Activated CD8-positive, alpha-beta T cell treated with anti-CD3 and anti-CD28 coated beads for 36 hours (primary cell): ENCODE measurements at places on chromosomes 5 and 9.

DNA sequence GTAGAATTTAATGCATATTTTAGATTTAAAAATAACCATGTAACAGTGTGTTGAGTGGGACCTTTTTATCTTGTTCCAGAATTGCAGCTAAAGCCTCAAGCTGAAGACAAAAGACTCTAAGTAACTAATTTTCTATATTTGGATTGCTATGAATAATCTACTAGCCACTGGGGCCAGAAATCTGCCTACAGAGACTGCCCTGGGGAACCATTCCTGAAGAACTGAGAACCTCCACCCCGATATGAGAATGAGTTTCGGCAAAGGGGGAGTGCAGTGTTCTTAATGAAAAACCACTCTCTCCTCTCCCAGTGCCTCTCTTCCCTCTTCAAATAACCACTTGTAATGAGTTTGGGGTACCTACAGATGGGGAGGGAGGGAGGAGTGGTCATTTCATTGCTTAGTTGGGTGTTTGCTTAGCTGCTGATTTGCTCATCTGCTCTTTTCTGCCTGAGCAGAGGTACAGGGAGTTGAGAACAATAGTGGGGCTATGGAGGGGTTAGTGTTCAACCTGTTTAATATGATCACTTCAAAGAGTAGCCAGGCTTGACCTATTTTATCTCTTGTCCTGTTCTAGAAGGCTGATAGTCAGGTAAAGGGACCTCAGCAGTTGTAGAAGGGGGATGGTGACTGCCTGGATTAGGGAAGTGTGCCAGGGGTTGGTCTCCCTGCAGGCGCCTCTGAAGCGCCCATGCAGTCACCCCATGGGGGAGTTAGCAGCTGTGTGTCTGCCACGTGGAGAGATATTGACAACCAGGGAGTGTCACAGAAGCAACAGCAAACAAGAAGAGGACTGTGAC, 47.7 kb downstream of the ATG10 start:
- DNase-seq, result no peak

DNA sequence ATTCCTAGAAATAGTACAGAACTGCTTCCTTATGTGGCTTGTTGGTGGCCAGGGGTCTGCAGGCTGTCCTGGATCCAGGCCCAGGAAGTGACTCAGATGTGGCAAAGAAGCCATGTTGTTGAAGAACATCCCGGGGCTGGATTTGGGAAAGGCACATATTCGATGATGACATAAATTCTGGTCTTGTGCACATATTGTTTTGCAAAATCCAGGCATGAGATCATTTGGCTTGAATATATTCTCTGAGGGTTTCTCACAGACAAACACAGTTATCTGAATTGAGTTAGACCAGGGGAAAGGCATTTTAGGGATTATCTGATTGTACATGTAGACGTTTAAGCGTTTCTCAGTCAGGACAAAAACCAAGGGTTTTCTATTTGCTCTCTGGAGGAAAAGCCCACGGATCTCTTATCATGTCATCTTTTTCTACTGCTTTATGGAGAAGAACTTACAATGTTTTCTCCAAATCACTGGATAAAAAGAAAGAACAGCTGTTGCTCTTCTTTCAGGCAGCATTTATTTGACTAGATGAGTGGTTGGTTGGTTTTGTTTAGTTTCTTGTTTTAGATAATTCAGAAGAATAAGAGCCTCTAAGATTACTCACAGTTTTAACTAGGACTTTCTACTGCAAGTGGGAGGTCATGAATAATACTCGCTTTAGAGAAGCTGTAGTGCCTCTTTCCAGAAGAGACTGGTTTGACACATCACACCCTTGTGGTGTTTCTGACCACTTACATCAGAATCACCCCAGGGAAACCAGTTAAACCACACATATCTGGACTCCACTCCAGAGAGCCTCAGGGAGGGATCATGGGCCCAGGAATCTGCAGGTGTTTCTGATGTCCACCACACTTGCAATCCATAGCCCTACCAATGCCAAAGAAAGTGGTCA, 29.5 kb upstream of the LHFPL2 start:
- no peak for DNase-seq

GRCh38 chr5:53940921-53941320, 369.5 kb downstream of the ARL15 start:
- no peak for DNase-seq

DNA sequence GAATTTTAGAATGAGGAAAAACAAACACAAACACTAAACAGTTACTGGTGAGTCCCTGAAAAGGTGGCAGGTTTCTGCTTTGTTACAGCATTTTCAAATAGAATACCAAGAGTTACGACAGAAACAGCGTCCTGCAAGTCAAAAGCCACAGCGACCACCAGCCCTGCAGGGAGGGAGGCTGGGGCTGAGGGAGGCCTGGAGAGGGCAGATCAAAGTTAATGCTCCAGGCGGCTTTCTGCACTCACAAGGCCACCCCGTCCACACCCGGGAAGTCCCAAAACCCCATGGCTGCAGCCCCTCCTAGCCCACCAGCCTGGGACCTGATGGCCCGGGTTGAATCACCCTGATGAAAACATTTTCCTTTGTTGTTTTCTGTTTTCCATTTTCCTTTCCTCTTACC, 29.3 kb downstream of the COL23A1 start:
- no peak for DNase-seq

- DNase-seq, result no peak
These were observed 29.5 kb downstream of the S1PR3 start for GRCh38 chr9:89020754-89021153.

GRCh38 chr5:51988634-51989033, 605.4 kb downstream of the ISL1 start:
- no peak for DNase-seq

DNA sequence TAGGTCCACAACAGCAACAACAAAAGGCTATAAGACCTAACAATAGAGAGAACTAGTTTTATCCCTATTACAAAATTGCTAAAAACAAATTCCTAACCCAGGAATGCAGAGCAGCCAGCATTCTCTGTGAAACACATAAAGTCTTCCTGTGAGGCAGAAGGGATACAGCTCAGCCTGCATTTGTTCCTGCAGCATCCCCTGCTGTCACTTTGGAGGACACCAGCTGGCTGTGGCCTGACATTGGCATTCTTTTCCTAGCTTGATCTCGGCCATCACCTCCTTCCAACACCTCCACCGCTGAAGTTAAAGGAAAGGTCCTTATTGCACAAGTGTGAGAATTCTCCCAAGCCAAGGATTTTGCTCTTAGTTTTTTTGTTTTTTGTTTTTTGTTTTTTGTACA, 186.1 kb downstream of the SNCAIP start:
- DNase-seq, result no peak

DNA sequence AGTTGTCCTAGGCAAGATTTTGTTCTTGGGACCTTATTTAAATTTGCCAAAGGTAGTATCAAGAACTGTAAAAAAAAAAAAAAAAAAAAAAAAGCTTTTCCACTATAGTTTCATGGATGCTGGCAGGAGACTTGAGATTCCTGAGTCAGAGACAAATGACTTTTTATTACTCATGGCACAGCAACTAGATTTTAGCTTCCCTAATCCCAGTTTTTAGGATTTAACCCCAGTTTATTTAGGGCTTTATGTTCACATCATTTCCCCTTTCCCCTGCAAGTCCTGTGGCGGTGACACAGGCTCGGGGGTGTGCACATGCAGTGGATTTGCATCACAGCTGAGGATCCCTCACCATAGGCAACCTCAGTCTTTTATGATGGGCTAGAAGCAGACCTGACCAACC, 144.9 kb downstream of the GOLPH3 start:
- no peak for DNase-seq

DNA sequence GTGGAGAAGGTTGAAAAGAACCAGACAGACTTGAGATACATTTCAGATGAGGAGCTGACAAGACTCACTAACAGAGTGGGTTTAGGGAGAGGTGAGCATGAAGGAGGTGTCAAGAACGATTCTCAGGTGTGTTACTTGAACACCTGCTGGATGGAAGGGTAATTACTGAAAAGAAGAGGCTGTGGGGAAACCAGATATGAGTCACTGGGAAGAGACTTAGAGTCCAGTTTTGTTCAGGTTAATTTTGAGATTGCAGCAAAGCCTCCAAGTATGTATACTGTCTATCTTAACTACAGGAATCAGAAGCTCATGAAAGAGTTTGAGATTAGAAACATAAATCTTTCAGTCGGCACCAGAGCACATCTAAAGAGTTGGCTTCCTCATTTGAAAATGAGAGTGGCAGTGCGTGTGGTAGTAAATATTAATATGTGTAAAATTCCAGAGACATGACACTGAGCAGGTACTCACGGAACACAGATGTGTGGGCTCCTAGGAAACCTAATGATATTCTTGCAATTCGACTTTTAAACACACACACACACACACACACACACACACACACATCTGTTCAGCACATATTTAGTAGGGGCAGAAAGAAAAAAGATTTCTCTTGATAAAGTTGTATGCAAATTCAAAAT, 197.1 kb downstream of the CDH18 start:
- no peak for DNase-seq

DNA sequence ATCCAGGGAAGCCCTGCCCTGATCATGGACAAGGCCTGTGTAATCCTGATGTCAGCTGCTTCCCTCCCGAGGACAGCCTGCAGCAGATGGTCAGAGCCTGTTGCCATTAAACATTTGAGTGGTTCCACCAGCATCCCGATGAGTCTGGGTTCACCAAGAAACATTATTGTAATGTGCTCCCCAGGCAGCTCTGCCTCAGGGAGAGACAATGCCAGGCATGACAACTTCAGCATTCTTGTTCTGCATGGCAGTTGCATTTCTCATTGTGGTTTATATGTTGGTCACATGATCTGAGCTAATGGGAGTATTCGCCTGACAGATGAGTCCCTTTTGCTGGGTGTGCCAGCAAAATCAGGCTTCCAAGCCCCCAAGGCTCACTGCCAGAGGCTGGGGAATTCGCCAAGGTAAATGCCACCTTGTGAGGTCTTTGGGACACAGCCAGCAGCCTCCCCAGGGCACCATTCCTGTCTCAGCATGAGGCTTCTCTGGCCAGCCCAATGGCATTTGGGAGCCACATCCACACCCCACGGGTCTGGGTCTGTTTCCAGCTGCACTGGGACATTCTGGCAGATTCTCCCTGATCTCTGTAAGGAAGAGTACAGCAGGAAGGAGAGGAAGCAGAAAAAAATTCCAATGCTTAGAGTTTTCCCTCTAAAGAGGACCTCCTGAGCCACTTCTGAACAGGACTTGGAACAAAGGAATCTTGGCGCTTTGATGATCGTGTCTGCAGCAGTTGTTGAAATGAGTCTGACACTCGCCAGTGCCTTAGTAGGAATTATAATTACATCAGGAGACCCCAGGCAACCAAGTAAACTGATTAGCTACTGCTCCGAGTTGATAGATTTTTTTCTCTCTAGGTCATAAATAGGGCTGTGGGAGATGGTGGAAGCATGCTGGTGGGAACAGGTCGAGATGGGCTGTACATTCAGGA, 18.7 kb downstream of the KCNIP1 start:
- DNase-seq, result no peak

DNA sequence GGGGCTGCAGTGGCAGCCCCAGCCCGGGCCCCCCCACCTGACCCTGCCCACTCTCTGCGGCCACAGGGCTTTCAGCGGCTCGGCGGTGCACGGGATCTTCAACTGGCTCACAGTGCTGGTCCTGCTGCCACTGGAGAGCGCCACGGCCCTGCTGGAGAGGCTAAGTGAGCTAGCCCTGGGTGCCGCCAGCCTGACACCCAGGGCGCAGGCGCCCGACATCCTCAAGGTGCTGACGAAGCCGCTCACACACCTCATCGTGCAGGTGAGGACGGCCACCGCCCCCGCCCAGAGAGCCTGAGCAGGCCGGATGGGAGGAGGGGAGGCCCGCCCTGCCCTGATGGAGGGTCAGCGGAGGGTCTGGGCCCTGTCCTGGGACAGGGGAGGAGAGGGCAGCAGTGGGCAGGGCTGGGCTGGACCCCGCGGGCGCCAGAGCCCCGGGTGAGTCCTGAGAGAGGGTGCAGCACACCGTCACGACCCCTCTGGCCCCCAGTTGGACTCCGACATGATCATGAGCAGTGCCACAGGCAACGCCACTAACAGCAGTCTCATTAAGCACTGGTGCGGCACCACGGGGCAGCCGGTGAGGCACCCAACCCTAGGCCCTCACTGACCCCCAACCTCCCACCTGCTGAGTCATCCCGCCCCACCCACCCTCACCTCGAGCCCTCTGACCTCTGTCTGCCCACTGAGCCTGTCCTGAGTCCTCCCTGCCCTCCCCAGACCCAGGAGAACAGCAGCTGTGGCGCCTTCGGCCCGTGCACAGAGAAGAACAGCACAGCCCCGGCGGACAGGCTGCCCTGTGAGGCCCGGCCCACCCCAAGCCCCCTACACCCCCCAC, 2.7 kb downstream of the SLC34A3 start:
- DNase-seq, result no peak

GRCh38 chr5:131260895-131261294, 3.0 kb upstream of the CDC42SE2 start:
- DNase-seq, result no peak

GRCh38 chr5:61783481-61783880, 451.4 kb downstream of the ZSWIM6 start:
- DNase-seq, result no peak

DNA sequence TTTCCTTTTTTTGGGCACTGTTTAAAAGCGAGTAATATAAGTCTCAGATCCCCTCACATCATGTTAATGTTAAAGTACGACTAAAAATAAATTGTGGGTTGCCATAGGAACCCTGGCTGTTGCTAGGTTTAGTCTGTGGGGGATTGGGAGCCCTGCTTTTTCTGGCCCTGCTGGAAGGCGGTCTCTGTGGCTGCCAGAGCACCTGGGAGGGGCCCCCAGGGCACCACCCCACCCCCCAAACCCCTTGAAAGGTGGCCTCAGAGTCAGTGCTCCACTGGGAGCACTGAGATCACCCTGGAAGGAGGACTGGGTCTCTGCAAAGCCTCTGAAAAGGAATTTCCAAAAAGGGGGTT, 66.2 kb upstream of the NEURL1B start:
- no peak for DNase-seq

GRCh38 chr9:95952471-95952870, 77.0 kb downstream of the ERCC6L2 start:
- DNase-seq, result no peak
